ENCODE measurements at places on chromosomes 13 and 19.

GRCh38 chr19:55621673-55622231, 2.6 kb downstream of the ZNF784 start:
- no peak for DNase-seq

DNA sequence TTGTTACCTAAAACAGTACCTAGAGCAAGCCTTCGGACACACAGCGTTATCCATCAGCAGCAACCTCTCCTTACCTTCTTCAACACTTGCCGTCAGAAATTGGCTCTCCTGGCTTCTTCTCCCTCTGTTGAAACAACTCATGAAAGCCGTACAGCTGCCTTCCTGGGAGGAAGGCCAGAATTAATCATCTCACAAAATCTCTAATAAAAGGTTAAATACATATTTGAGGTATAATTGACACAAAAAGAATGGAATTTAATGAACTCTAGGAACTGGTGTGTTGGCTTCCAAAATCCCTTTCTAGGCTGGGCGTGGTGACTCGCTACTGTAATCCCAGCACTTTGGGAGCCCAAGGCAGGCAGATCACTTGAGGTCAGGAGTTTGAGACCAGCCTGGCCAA, 37.3 kb upstream of the GTF2F2 start:
- DNase-seq: no peak

DNA sequence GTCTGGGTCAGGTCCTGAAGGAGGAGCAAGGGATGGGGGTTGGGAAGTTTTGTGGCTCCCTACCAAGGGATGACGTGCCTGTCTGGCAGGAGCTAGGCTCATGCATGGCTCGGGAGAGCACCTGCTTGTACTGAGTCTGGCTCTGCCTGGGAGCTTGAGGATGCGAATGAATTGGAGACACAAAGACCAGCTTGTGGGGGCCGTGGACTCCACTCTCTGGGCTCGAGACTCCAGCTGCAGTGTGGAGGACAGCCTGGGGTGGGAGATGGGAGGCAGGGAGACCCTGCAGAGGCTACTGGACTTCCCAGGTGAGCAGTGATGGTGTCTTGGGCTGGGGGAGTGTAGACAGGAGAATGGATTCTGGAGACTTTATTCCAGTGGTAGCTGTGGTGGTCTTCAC, 15.2 kb upstream of the URI1 start:
- no peak for DNase-seq

DNA sequence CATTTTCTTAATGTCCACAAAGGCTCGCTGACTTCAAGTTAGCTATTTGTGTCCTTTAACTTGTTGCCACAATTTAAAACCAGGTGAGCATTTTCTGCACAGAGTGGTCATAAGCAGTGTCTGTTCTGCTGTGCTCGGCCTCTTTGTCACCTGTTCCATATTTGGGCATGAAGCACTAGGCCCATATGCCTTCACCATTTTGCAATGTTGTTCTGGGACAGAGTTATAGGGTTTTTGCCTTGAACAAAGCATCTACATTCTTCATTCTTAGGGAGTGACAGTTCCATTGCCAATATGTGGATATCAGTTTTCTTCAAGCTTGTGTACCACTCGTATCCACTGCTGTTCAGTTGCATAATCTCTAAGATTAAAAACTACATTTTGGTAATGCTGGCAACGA, 56.1 kb downstream of the LRCH1 start:
- DNase-seq: no peak

- DNase-seq: peak; percentile 81
Measured at GRCh38 chr19:10864538-10864899, 6.8 kb upstream of the CARM1 start.

GRCh38 chr19:42098781-42099180, 22.8 kb downstream of the ZNF574 start:
- no peak for DNase-seq

DNA sequence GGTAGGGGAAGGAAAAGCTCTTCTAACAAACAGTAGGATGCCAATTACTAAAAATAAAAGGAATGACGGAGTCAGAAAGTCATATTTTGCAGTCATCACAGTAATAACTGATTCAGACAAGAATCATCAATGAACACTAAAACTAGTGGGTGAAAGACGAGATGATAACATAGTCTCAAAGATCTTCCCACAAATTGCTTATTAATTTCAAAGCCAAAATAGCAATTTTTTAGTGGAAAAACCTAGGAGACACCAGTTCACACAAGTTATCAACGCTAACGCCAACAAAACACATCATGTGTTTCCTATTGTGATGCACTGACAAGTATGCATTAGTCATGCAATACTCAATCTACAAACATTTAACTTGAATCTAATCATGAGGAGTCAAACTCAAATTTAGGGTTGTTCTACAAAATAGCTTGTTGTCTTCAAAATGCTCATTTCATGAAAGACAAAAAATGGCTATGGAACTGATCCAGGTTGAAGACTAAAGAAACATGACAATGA, 18.6 kb downstream of the ZNF233 start:
- DNase-seq: no peak

- no peak for DNase-seq
Measured at GRCh38 chr19:18096258-18096657, 1.3 kb upstream of the MAST3 start.

DNA sequence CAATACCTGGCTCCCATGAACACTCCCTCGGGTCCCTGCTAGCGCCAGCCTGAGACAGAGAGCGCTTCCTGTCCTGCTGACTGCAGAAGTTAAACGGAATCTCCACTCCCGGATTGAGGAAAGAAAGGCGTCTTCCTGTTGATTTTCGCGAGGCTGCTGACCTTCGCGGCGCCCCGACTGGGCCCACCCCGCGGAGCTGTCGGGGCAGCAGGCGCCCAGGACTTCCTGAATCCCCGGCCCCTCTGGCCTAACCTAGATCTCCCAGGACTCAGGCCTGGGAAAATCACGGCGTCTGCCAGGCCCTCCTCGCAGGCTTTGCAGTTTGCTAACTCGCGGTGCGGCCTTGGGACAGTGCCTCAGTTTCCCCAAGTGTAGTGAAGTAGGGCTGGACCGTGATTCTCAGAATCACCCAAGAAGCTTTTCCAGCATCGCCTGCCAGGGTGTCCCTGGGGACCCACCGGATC, 108.8 kb downstream of the KCTD15 start:
- no peak for DNase-seq

DNA sequence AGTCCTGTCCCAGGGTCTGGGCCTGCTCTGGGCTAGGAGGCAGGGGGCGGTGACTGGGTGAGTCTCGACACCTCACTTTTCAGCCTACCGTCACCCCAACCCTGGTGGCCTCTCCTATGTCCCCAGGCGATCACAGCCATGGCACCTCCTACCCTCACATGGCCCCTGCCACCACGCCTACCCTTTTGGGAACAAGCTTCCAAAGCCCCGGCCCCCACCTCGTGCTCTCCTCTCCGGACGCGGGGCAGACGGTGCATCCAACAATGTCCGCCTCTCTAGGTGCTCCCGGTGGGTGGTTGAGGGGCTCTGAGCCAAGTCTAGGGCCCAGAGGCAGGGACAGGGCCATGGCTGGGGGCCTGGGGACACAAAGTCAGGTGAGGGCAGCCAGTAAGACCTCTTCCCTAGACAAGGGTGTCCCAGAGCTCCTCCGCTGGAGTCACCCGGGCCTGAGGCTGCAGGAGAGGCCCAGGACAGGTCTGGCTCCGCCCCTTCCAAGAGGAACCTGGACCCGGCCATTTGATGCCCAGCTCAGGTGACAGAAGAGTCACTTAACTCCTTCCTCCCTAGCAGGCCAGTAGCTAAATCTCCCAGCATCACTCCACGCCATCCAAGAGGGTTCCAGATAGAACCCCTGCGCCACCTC, at the start of gene SYNE4:
Gene SYNE4 (minus strand): TSS at position 478 of the 643 bp plus-strand sequence. CDS start 132 bp downstream, at position 346.
- no peak for DNase-seq

DNA sequence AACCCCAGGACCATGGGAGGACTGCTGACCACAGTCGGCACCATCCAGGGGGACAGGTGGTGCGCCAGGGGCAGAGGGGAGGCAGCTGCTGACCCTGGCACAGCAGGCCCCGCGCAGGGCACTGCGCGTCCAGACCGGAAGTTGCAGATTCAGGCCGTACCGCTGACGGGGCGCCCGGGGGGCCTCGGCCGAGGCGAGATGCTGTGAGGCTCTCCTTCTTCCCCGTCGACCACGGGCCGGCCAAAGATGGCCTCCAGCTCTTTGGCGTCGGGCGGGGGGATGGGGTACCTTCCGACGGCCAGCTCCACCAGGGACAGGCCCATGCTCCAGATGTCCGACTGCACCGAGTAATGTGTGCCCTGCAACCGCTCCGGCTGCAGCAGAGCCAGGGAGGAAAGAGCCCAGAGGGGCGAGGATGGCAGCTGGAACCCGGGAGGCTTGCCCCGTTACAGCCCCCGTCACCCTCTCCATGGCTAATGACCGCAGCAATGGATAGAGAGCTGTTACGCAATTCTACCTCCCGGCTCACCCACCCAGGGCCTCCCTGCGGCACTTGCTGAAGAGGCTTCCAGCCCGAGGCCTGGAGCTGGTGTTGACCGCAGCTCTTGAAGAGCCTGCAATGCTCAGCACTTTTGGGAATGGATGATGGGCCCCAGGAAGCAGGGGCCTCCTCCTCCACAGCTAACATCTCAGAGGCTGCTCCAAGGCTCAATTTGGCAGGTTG, 24.7 kb downstream of the MAP2K2 start:
- no peak for DNase-seq

DNA sequence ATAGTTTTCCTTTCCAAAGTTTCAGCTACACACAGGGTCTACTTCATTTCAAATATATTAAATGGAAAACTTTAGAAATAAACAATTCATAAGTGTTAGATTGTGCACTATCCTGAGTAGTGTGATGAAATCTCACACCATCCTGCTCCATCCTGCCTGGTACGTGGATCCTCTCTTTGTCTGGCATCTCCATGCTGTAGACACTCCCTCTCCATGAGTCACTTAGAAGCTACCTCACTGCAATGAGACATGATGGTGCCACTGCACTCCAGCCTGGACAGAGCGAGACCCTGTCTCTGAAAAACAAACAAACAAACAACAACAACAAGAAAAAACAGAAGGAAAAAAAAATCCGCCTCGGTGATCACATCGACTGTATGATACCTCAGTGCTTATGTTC, 191.8 kb downstream of the PCCA start:
- DNase-seq: no peak

GRCh38 chr19:55581823-55582223, 1.2 kb upstream of the ZNF579 start:
- DNase-seq: no peak

DNA sequence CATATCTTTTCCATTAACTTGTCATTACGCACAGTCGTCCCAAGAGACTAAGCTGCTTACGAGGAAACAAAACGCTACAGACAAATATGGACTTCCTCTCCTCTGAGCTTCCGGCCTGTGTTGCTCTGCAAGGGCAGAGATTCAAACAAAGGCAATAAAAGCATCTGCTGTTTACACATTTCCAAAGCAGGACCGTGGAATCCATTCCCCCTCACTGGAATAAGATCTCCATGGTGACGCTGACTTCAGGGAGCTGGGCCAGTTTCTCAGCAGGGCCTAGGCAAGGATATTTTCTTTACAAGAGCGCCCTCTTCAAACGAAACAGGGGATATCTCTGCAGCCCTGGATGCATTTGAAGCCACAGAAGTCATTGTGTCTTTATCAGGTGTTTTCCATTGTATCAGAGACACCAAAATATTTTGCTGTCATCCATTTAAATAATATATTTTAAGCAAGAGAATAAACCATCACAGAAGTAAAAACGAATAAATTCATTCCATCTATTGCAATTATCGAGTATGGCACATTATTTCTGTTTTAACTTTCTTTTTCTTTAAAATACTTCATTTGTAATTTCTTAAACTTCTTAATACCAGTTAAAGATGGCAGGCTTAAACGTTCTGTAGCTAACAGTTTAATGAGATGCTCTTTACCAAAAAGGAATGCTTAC, 177.5 kb downstream of the DCLK1 start:
- peak; percentile 71 for DNase-seq

- no peak for DNase-seq
Measured at GRCh38 chr13:57748096-57748495, 116.6 kb downstream of the PCDH17 start.

DNA sequence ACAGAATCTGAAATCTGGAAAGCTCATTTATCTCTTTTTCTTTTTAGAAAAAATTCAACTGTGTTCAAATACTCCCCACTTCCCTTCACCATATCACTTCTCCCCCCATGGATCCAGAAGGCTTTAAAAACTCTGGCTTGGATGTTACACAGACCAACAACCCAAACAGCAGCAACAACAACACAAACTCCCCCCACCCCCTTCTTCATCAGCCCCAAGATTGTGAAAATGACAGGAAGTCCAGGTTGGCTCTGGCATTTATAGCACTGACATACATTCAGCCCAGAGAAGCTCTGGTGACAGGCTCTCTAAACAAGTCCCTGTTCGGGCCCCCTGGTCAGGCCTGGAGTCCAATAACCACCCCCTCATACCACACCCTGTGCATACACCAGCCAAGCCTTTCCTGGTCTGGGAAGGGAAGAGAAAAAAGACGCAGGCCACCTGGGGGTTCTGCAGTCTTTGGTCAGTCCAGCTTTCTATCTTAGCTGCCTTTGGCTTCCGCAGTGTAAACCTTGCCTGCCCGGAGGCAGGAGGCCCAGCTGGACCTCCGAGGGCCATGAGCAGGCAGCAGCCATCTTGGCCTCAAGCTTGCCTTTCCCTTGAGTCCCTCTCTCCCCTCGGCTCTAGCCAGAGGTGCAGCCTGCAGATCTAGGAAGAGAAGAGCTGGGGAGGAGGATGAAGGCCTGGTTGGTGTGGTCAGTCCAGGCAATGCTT, 6.8 kb downstream of the CDX2 start:
- no peak for DNase-seq

DNA sequence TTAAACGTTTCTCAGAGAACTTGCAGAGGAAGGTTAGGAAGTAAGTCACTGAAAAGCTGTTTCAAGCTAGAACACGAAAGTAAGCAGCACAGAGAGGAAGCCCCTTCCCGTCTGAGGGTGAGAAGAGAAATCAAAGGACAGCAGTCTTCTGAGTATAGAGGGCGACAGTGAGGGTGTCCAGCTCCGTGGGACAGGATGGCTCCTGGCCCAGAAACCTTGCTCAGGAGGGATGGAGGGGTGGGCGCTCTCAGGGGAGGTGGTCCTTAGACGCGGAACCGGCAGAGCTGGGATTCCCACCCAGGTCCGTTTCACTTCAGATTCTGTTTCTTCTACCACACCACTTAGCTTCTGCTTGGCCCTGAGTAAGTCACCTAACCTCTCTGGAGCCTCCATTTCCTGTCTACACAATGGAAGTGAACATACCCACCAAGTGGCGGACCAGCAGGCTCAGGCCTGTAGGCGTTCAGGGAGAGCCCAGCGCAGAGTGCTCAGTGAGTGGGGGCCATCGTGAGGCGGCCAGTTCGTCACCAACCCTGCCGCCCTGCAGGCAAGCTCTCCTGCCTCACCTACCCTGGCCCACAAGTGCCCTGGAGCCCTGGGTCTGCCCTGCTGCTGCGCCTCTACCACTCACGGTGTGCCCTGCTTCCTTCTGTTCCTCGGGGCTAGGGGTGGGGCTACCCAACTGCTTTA, 5.5 kb upstream of the RSPH6A start:
- DNase-seq: no peak

- DNase-seq: no peak
Measured at GRCh38 chr13:73702419-73703071, 431.7 kb downstream of the KLF12 start.

GRCh38 chr19:4501691-4502090, 16.6 kb downstream of the PLIN4 start:
- no peak for DNase-seq

Data from HEK293T (cell line).